Omental fat pad (tissue), 4 donors: ENCODE measurements at places on chromosomes 2 and 18. TPM values are rescaled to one million over a fixed set of nuclear protein-coding genes. Genes with fewer than 3 reads are reported as not detected.

- DNase-seq = no peak
These were observed 1274.5 kb upstream of the CRIM1 start for GRCh38 chr2:35081001-35081621.

GRCh38 chr18:62457877-62458276 lies 64.9 kb upstream of the ZCCHC2 start:
- no peak for DNase-seq

GRCh38 chr2:145813481-145813880 lies 1293.6 kb upstream of the ZEB2 start:
- DNase-seq = no peak

DNA sequence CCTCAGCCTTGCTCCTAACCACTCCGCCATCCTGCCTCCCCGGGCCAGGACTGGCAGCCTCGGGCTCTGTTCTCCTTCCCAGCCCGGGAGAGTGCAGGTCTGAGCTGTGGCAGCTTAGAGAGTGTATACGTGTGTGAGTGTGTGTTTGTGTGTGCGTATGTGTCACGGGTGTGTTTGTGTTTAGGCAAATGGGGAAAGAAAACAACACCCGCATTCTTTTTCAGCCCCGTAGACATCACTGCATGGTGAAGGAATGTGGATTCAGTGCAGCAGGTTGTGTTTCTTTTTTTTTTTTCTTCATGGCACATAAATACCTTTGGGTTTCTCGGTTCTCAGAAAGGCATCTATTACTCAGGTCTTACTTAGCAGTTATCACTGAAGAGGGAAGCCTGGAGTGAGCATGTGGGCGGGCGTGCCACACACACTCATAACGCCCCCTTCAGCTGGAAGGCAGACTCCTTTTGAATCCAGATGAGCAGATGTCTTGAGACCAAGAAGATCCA lies 44.2 kb downstream of the GLI2 start:
- no peak for DNase-seq

DNA sequence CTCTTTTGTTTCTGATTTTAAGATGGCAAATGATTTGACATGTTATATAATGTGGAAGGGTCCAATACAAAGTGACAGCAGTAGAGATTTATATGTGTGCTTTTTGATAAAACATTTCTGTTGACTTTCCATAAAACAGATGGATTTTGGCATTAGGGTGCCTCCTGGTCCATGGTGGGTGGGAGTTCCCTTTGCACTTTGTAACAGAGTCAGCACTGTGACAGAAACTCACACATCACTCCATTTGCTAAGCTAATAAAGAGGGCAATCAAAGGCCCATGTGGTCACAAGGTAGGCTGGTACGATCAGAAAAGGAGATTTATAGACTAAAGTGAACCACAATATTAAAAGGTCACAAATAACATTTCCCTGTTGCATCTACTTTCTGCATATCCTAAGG lies 93.3 kb upstream of the NT5C1B start:
- no peak for DNase-seq

DNA sequence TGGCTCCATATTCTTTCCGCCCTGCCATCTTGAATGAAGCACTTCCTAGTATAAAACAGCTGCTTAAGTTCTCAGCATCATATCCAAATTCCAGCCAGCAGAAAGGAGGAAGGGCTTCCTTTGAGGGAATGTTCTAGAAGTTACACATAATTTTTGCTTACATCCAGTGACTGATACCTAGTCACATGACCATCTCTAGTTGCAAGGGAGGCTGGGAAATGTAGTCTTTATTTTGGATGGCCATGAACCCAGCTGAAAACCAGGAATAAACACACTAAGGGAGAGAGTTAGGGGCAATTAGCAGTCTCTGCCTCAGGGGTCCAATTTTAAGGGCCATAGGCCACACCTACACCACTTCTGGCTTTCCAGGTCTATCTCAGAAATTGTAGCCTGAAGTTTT lies 57.8 kb upstream of the LMAN1 start:
- DNase-seq = no peak

DNA sequence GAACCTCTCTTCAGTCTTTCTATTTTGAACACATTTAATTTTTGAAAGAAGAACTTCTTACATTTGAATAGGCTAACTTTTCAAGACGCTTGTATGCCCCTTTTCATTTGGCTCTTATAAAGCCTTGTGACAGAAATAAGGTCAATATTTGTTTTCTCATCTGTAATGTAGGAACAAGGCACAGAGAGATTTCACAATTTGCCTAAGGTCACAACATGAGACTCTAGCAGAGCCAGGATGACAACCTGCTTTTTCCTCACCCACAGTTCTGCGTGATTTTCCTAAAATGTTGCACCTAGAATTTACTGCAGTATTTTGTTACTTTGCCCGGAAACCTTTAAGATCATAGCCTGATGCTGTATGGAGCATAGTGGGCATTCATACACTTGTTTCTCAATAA lies 67.4 kb downstream of the TXNL1 start:
- DNase-seq = no peak

DNA sequence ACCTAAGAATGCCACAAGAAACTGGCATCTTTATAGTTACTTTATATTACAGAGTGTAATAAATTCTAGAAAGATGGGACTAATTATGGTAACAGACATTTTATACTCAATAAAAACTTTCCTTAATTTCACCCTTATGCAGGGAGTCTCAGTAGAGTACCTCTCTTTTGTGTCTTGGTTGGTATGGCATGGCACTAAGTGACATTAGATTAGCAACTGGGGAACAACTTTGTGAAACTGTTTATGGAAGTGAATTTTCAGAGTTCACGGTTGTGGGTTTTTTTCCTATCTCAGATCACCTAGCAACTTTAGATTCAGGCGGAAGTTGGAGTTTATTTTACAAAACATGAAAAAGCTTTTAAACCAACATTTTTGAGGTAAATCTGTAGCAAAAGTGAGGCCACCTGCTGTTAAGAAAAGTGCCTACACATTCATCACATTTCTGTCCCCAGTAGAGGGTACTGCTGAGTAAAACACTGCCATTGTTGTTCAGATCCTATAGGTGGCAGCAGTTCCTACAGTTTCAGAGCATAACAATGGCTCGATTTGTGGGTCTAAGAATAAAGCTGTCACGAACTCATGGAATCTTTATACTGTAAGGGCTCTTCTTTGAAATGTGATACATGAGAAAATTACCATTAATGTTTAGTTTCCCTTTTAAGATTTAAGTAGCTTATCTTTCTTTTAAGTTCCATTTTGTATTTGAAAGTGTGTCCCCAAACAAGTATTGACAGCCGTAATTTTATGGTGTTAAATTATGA lies 117.6 kb downstream of the CAMKMT start:
- no peak for DNase-seq

DNA sequence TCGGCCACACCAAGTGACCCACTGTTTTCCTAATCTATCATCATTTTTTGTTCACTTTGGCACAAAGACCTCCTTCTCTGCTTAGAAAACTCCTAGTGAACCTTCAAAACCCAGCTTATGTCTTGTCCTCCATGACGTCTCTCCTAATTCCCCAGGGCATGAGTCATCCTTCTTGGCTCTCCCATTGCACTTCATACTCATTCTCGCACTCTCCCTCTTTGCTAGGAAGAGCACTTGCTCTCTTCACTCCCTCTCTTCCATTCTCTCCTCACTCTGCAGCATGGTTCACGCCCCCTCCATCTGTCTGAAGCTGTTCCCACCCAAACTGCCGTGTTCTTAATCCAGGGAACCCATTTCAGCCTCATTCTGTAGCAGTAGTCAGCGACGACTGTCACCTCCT lies 103.9 kb downstream of the MRO start:
- DNase-seq = no peak

GRCh38 chr18:52348209-52348608 lies 8.2 kb downstream of the DCC start:
- no peak for DNase-seq

- no peak for DNase-seq
These were observed 304.5 kb downstream of the NDUFA10 start for GRCh38 chr2:239720361-239721360.

GRCh38 chr2:139469985-139470384 lies 689.8 kb upstream of the NXPH2 start:
- DNase-seq = no peak

GRCh38 chr2:189104934-189105333 lies 74.6 kb downstream of the COL5A2 start:
- no peak for DNase-seq

DNA sequence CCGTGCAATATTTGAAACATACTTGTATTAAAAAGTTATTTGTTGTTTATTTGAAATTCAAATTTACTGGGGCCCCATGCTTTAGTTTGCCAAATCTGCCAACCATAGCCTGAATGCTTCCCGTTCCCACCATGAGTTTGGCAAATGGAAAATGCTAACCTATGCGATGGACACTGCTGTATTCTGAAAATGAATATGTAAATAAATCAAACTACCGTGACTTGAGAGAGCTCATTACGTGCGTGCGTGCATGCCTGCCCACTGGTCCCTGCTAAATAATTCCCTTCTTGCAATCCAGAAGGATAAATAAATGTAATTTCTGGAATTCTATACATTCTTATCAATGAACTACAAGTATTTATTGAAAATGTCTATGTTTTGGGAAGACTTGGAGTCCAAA lies 3.2 kb downstream of the BOD1L2 start:
- no peak for DNase-seq

ZCCHC2 gene
- 22.1 TPM for total RNA-seq

CREG2 gene
- total RNA-seq = not detected

SIX3 gene
- total RNA-seq = not detected

M1AP gene
- 0.88 TPM for total RNA-seq

TCF23 gene
- total RNA-seq = not detected

PRLH gene
- not detected for total RNA-seq

KRCC1 gene
- total RNA-seq = 37.8 TPM

DSG4 gene
- total RNA-seq = 0.09 TPM
